ENCODE measurements at places on chromosomes 12 and 14.

DNA sequence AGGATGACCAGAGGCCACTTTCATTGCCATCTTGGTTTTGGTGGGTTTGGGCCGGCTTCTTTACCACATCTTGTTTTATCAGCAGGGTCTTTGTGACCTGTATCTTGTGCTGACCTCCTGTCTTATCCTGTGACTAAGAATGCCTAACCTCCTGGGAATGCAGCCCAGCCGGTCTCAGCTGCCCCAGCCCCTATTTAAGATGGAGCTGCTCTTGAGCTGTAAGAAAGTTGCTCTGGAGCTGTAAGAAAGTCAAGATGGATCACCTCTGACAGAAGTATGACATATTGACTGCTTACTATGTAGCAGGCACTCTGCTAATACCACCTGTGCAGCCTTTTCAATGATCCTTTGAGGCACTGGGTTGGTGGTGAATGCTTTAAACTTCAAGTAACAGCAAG, 52.1 kb downstream of the RIN3 start:
- DNase-seq, result no peak

DNA sequence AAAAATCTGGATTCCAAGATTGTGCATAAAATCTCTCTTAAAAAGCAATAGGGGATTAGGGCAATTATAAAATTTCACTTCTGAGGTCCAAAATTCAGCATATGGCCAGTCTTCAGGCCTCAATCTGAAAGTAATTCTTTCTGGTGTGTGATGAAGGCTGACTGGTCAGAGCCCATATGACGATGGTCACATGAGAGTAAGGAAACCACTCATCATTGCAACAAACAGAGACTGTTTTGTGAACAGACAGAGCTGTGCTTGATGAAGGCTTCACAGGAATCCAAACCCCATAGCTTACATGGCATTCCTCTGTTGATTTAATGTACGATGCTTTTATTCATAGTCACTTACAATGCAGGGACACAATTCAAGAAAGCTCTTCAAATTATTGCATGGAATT, 238.1 kb downstream of the APAF1 start:
- DNase-seq, result no peak

- no peak for DNase-seq
These were observed 169.5 kb upstream of the FOXN3 start for GRCh38 chr14:89586258-89587135.

DNA sequence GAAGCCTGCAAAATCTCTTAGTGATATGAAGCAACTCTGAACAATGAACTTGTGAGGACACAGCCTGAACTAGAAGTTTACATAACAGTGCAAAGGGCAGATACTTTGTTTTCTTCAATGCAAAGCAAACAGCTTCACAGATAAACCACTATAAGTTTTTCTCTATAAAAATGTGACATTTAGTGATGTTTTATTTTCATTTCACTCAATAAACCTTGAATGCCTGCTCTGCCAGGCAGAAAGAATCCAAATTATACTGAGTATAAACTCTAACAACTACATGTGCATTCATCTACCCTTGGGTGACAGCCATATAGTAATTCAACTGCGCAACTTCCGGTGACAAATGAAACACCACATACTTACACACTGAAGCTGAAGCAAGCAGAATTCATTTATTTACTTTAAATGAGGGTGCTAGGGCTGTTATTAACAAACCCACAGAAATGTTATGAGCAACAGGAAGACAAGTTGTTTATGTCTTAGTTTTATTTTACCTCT, 10.3 kb downstream of the DCP1B start:
- DNase-seq, result no peak

- DNase-seq, result no peak
These were observed 1182.7 kb downstream of the AACS start for GRCh38 chr12:126247936-126248335.

GRCh38 chr14:33567731-33568130, 383.1 kb downstream of the EGLN3 start:
- no peak for DNase-seq

DNA sequence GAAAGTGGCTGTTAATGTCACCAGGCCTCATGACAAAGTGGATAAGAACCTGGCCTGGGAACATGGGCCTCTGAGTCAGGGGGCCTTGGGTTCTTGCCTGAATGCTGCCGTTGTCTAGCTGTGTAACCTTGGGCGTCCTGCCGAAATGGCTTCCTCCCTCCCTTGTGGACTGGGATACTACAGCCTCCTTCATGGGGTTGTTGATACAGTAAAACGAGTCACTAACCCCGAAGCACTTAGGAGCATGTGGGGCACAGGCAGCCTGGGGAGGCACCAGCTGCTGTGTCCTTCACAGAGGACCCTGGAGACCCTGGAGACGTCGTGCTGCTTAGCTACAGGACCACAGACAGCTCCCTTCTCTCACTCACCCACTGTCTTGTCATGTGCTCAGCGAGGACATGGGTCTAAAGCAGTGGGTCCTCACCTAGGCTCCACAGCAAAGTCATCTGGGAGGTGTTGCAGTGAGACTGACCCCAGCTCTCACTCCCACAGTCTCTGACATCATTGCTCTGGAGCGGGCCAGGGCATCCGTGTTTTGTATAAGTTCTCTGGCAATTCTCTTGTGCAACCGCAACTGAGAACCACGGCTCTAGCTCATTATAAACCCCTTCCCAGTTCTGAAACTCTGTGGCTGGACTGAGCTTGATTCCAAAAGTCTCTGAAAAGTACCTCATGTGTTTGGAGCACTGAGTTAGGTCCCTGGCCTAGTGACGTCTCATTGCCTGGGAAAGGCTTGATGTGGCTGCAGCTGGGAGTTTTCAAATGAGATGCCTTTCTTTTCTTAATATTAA, 42.1 kb downstream of the SERPINA3 start:
- DNase-seq, result no peak

- no peak for DNase-seq
These were observed at the start of gene ARHGEF40 for GRCh38 chr14:21070083-21070609. Gene ARHGEF40 (plus strand): TSS chr14:21070304. CDS start chr14:21070397, 93 bp downstream.

- DNase-seq, result no peak
These were observed 234.8 kb downstream of the ALG10 start for GRCh38 chr12:34257093-34257492.

GRCh38 chr14:56149151-56149550, 30.9 kb downstream of the PELI2 start:
- no peak for DNase-seq

DNA sequence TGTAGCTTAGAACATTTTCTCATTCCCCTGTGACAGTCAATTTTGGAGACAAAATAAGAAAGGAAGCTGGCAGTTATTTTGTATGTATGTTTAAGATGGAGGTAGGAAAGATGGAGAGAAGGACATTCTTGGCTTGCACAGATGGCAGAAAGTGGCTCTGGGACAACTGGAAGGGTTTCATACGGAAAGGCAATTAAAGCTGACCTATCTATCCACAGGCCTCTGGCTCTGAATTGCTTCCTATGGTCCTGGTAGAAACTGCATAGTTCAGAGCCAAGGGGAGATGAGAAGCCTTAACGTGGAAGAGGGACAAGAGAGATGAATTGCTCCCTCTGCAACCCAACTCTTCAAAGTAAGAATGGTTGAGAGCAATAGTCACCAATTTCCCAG, 8.0 kb upstream of the NPFF start:
- no peak for DNase-seq

DNA sequence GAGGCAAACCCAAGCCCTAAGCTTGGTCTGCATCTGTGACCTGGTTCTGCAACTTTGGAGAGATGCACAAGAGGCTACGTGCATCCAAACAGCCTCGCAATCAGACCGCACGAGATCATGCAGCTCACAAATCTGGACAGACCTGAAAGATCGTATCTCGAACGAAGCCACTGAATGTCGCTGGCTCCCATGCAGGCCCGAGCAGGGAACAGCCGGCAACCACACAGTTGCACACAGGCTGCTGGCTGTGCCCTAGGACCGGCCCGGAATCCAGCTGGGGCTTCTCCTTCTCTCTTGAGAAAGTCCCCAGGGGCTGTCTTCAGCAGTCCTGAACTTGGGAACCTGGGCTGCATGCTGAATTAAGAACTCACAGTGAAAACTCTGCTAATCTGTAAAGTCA, 27.9 kb downstream of the WNT5B start:
- no peak for DNase-seq

DNA sequence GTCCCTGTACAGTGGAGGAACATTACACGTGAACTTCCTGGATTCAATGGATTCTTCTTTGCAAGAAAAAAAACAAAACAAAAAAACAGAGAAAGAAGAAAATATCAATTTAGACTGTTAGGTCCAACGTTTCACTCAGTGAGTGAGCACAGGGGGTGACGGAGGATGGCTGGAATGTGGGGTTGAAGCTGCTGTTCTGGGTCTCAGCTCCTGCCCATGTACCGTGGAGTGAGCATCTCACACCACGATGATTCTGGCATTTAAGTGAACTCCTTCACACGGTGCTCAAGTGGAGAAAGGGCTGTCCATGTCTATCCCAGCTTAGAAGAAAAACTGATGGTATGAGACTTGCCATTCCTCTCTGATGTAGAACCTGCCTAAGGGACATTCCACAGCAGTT, 23.2 kb downstream of the CCND2 start:
- no peak for DNase-seq

DNA sequence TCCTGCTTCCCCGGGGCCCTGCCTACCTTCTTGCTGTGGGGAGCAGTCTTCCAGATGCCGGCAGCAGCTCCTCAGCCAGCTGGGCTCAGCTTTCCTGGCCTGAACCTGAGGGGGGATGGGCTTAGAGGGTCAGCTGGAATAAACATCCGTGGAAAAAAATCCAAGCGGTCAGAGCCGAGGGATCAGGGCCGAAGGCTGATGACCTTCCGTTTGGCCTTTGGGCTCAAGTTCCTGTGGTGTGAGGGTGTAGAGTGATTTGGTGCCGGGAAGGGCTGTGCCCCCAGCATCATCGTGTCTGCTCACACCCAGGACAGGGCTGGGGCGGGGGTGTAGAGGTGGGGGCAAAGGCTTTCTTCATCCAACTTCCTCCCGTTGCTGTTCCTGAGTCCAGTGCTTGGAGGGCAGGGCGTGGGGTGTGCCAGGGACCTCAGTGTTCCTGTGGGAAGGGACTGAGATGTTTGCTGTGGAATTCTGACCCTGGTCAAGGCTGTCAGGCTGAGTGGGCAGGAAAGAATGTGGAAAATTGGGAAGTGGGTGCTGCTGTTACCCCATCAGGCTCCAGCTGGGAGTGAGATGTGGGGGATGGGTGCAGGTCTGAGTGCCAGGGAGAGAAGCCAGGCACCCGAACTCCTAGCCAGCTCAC, 2.6 kb downstream of the SMIM41 start:
- DNase-seq, result no peak

DNA sequence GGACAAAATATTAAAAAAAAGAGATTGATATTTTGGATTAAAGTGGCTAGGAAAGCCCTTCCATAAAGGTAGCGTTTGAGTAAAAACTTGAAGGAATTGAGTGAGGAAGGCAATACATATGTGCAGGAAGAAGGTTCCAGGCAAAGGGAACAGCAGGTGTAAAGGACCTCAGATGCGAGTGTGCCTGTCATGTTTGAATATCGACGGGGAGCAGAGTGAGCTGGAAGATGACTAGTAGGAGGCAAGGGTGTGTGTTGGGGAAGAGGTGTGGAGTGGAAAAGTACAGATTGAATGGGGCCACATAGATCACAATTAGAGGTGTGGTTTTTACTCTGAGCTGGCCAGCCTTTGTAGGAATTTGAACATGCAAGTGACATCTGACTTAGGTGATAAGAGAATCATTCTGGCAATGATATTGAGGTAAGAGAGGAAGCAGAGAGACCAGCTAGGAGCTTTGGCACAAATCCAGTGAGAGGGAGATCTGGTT, 15.0 kb upstream of the FBXO33 start:
- no peak for DNase-seq

- DNase-seq, result no peak
These were observed 85.3 kb upstream of the PARP11 start for GRCh38 chr12:3958534-3958933.

DNA sequence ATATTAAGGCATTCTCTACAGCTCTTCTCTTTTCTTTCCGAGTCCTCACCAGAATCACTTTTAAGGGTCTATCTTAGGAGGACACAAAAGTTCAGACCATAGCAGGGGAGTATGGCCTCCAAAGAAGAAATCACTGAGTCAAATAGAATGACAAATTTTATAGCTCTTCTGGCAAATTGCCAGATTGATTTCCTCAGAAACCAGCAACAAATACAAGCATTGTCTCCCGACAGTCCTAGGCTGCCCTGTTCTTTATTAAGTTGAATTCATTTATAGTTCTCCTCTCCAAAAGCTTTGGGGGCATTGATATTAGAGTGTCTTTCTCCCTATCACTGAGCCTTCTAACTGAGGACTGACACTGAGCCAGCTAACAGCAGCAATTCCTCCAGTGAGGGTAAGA, 156.4 kb upstream of the FRMD6 start:
- DNase-seq, result no peak

- no peak for DNase-seq
These were observed 8.6 kb downstream of the PGF start for GRCh38 chr14:74946659-74947281.

DNA sequence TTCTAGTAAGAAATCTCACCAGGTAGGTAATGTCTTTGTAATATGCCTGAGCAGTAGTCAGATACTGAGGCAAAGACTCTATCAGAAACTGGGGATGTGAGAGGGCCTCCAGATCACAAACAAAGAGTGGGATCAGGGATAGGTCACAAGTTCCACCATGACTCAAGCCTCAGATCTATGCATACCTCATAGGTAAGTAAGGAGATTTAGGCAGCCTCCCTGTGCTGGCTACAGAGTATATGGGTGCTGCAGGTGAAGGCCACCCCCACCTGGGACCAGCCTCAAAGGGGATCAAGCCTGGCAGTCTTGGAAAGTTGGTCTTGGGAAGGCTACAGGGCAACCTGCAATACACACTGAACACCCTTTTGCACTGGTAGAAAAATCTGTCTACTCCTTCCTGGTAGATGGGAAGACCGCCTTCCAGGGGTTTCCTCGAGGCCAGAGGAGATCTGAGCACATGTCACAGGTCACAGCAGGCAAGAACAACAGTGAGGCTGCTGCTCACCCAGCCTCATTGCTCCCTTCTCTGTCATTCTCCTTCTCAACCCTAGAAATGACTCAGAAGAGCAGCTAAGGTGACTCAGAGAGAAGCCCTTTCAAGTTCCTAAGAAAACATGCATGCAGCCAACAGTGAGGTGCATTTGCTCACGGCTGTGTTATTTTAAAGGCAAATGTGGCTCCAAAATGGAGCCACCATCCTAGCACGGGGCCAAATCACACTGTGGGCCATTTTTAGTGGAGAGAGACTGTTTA, 143.4 kb upstream of the CDKN3 start:
- no peak for DNase-seq

GRCh38 chr12:53830631-53831030, 78.9 kb upstream of the CISTR start:
- DNase-seq, result no peak

Measured in NCI-H446 treated with DMSO at 0.1 percent for 48 hours (cell line).